Heart left ventricle (tissue), 16 donors: ENCODE measurements at places on chromosomes 5 and 9.
A peak's percentile ranks its signal among the peaks of the same experiment; 100 is the strongest.

DNA sequence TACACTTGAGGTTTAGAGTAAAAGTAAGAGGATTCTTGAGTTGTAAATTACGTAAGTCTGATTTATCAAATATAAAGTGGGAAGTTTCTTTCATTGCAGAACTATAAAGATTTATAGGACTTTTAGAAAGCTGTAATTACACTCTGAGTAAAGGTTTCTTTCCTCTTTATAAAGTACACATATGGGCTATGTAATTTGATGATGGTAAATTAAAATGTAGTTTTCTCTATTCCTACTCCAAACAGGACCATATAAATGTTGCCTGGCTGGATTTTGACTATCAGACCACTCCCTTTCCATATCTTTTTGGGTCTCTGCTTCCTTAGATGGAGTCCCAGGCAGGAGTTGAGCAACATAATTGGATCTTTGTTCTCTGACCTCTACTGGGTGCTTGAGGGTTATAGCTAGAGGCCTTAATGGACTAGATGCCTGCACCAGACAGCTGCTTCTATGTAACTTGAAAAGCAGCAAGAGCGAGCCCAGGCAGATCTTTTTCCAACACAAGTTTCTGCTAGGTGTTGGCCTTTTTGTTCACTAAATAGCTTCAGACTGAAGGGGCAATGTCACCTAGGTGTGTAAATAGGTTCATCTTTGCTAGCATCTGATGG, 11.4 kb upstream of the TEX48 start:
- DNase-seq: no peak

DNA sequence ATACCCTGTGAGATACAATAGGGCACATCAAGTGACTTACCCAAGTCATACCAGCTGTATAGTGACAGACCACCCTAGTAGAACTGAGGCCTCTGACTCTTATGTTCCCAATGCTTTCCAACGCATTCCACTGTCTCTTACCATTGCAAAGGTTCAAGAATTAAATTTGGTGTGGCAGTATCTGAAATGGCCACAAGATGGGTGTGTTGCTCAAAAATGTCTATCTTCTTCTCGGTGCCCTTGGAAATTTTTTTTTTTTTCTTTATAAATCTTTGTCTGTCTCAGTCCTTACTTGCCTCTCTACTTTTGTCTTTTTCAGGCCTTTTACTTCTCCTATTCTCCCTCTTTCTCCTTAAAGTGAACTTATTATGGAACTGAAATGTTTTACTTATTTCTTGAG, 48.4 kb downstream of the GPR21 start:
- no peak for DNase-seq

GRCh38 chr5:179975713-179976134, 68.0 kb upstream of the TBC1D9B start:
- no peak for DNase-seq

- peak; percentile 73 for DNase-seq
Observed at GRCh38 chr9:129696944-129697655, 31.7 kb downstream of the PRRX2 start.

DNA sequence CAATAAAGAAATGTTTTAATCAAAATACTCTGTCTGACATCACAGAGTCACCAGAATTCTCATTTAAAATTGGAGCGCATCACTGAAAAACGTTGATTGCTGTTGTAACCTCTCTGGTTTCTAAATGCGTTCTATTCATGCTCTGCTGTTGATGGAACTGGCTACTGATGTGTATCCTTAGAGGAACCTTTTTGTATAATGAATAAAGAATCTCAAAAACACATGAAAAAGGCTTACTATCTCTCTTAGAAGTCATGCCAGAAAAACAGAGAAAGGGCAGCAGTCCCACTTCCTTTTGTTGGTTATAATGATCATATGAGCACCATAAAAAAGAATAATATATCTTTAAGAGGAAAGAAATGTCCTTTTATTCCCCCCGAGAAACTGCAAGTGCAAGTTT, 615.5 kb downstream of the TLE1 start:
- DNase-seq: no peak

DNA sequence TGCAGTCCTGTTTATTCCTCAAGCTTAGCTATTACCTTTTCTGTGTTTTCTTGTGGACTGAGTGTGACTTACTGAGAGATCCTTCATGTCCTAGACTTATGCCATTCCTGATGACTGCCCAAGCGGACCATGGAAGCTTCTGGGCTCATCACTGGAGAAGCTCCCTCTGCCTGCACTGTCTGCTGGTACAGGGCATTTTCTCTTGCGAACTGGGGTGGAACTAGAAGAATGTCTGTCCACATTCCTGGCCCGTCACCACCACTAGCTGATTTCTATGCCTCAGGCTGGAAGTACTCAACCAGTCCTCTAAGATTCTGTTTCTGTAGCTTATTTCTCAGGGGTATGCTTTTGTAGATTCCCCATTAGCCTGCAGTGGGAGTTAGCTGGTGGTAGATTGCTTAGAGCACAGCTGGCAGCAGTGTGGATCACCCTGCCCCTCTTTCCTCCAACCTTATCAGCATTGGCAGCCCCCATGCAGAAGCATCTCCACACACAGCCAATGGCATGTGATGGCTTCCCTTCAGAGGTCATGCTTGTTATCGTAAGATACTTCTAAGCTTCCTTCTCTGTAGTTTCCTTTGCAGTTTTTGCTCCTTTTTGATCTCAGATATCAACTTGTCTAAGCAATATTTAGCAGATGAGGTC, 12.4 kb downstream of the SLC36A1 start:
- no peak for DNase-seq

DNA sequence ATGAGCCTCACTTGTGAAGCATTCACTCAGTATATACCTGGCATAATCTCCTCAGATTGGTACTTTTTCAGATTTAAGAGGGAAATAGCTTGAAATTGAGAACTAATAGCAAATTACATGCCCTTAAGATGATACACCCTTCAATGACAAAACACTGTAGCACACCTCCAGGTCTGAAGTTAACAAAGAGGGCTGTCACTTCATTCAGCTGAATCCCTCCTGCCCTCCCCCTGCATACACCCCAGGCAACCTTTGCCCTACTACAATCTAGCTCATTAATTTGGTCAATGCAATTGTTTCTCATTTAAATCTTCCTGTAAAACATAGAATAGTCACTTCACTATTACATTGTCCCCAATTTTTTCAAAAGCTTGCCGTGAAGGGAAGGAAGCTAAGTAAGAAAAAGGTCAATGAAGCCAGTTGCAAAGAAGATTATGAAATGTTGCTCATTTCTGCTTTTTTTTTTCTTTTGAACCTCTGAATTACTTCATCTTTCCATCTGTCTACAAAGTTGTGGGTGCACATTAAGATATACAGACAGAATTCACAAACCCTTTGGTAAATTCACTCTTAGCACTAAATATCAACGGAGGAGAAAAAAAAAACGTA, 294.8 kb upstream of the PTGER4 start:
- no peak for DNase-seq

DNA sequence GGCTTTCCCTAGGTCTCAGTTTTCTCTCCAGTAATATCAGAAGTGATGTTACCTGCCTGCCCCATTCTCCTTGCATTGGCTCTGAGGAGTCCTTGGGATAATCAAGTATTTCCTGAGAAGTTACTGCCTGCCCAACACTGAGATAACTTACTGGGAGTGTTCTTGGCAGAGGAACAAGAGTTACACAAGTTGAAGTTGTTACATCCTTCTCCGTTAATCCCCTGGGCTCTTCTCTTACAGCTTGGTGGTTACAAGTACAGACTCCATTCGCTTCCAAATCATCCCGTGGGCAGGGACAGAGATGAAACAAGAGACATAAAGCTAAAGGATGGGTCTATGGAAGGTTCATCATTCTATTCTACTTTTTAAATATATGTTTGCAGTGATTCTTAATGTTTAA, 74.1 kb upstream of the SAP30L start:
- peak; percentile 25 for DNase-seq

DNA sequence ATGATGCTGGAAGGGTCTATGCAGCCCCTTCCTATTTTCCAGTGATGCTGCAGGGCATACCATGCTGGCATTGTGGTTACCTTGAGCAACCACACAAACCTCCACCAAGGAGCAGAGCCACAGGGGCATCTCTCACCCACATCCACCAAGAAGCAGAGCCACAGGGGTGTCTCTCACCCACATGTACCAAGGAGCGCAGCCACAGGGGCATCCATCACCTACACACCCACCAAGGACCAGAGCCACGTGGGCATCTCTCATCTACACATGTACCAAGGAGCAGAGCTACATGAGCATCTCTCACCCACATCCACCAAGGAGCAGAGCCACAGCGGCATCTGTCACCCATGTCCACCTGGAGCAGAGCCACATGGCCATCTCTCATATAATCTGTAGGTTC, 8.8 kb upstream of the GM2A start:
- no peak for DNase-seq

- DNase-seq: no peak
Observed at GRCh38 chr5:173691931-173692330, 75.5 kb upstream of the BOD1 start.

- DNase-seq: no peak
Observed at GRCh38 chr9:19498015-19498414, 89.2 kb downstream of the ACER2 start.

DNA sequence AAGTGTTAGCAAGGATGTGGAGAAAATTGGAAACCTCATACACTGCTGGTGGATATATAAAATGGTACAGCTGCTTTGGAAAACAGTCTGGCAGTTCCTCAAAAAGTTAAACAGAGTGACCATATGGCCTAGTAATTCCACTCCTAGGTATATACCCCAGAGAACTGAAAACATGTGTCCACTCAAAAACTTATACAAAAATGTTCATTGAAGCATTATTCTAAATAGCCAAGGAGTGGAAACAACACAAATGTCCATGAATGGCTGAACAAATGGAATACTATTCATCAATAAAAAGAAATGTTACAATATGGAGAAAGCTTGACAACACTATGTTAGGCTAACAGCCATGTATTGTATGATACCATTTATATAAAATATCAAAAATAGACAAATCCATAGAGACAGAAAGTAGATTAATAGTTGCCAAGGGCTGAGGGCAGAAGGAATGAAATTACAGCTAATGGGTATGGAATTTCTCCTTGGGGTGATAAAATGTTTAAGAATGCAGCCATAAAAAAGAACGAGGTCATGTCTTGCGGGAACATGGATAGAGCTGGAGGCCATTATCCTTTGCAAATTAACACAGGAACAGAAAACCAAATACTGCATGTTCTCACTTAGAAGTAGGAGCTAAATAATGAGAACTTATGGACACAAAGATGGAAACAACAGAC, 33.6 kb upstream of the FBP1 start:
- no peak for DNase-seq

GRCh38 chr5:123813264-123813663, 301.3 kb downstream of the CSNK1G3 start:
- DNase-seq: no peak

DNA sequence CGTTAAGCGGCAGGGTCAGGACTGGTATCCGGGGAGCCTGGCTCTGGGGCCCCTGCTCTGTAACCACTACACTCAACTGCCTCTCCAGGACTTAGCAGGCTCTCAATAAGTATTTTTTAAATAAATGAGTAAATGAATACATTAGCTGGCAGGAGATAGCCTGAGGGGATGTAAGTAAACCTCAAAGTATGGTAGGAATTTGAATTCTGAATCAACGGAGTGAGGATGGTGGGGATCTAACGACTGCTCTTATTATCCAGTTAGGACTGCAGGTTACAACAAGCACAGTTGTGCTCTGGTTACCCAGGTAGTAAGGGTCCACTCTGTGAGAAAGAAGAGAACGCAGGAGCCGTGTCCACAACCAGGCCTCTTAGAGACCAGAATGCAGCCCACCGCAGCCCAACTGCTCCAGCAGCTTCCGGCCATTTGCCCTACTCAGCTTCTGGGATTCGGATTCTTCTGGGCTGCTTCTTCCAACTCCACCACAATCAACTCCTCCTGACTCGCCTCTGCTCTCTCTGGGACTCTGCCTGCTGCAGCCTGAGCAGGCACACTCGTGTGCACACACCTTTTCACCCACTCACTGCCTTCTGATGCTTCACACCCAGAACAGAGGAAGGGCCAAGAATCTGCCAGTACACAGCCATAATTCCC, 52.6 kb downstream of the MED27 start:
- no peak for DNase-seq

- DNase-seq: no peak
Observed at GRCh38 chr9:4530375-4530774, 40.1 kb downstream of the SLC1A1 start.

DNA sequence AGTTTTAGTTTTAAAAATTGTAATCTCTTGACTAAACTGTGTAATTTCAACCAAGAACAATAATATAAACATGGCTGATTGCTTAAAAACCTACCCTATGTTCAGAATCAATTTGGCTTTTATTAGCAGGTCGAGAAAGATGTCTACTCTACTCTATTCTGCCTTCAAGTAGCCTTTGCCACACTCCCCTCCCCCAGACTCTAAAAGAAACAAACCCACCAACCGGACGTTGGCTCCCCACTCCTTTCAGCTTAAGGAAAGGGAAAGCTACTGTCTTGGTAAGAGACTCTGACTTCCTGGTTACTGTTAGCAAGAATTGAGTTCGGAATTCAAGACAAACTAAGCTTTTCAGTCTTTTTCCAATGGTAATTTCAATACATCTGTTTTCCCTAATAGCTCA, 46.7 kb downstream of the TNFAIP8 start:
- no peak for DNase-seq

DNA sequence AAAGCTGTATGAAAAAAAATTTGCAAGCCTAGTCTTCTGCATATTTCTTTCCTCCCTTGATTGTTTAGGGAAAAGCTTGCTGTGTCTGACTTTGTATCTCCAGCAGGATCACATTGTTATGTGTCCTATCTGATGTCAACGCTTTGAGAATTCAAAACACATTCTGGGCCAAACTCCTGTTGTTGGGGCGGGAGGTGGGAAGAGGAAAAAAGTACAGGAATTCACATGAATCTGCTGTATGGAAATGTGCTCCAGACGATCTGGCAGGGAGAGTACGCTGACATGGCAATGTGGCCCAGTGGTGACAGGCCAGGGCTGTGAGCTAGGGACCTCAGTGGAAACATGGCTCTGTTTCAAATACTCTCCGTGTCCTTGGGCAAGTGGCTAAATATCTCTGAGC, 87.4 kb upstream of the GNA14 start:
- DNase-seq: no peak
